Epithelial cell of proximal tubule (primary cell): ENCODE measurements at places on chromosomes 12 and 14.

- DNase-seq, result no peak
Measured at GRCh38 chr12:93229494-93230325, 148.0 kb upstream of the NUDT4 start.

DNA sequence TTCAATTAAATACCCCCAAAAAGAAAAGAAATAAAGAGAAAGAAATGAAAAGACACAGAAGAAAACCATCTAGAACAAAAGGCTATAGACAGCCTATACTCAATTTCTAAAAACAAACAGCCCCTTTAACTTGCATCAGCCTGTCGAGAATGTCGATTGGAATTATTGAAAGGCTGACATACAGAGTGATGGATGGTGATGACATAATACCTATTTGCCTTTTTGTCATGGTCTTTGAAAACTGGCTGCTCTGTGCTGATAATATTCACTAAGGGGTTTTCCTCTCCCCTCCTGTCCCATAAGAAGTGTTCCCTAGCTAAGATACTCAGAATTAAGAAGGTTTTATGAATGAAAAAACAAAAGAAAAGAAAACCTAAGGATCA is 393.7 kb downstream of the SOX5 start:
- no peak for DNase-seq

GRCh38 chr12:124302241-124302806 is 7.4 kb downstream of the RFLNA start:
- no peak for DNase-seq

- DNase-seq, result no peak
Measured at GRCh38 chr14:92039719-92040430, at the start of gene TRIP11. TRIP11 (minus strand) TSS chr14:92040059; CDS start chr14:92039685, 374 bp downstream.

DNA sequence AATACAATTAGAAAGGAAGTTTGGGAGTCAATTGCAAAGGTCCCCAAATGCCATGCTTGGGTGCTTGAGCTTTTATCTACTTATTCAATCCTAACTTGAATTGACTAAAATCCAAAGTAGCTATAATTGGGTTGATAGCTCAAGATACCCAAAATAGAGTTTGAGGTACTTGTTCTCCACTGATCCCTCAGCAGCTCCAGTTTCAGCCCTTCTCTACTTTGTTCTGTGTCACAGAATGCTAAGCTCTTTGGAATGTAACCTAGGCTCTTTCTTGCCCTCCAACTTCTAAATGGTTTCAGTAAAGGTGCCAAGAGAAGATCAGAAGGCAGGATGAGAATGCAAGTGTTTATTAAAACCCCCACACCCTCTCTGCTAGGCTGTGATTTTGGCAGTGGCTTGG is 251.4 kb upstream of the CLEC14A start:
- no peak for DNase-seq

GRCh38 chr12:123801573-123802178 is 39.6 kb downstream of the DNAH10 start:
- no peak for DNase-seq

DNA sequence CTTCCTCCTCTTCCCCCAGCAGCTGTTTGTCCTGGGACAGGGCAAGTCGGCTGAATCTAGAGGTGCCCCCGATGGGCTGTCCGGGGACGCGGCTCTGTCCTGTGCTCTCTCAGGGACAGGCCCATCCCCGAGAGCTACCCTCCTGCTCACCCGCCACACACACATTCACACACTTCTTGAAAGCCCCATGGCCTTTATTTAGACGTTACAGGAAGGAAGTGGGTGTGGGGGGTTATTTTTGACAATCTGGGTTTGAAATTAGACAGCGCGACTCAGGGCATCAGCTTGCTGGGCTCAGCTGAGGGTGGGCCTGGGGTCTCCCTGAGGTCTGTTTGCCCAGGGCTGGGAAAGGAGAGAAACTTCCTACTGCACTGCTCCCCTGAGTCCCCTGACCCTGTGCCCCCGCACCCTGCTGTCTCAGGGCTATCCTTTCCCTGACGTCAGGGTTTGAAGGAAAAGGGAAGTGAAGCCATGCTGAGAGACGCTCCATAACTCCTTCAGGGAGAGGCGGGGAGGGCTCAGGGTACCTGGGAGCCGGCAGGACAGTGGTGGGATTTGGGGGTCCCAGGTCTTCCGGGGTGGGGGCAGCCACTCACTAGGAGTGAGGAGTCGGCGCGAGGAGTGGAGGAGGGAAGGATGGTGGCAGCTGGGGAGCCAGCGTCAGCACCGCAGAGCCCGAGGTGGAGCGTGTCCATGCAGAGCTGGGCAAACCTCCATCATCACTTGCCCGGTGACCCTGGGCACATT is 8.1 kb downstream of the PTPN6 start:
- DNase-seq, result no peak

GRCh38 chr14:56885825-56886224 is 75.5 kb upstream of the OTX2 start:
- no peak for DNase-seq

GRCh38 chr12:24769682-24770081 is 179.2 kb downstream of the BCAT1 start:
- DNase-seq, result no peak

DNA sequence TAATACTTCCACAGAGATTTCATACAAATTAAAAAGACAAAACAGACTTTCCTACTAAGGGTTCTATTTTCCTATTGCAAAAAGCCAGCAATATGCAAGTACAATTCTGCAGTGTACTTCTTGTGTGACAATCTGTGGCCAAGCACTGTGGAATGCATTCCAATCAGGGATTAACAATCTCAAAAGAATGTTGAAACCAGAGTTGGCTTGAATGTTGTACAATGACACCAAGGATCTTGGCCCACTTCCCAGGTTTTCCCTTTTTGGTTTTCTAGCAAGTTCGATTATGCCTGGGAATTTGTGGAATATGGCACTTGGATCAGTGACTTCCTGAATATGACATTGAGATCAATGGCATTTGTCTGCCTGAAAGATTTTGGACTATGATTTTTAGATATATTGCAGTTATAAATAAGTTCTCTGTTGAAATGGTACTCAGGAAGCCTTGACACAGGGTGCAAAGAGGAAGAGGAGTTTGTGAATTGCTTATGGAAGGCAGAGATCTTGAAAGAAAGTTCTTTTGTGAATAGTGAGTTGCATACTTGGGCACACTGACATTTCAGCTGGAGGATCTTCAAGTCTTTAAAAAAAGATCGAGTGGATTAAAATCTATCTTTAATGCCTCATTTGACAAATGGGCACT is 81.4 kb upstream of the FERMT2 start:
- peak; percentile 58 for DNase-seq

GRCh38 chr12:70049596-70050360 is 193.5 kb upstream of the CNOT2 start:
- no peak for DNase-seq
